ENCODE measurements at places on chromosomes 4 and X.

DNA sequence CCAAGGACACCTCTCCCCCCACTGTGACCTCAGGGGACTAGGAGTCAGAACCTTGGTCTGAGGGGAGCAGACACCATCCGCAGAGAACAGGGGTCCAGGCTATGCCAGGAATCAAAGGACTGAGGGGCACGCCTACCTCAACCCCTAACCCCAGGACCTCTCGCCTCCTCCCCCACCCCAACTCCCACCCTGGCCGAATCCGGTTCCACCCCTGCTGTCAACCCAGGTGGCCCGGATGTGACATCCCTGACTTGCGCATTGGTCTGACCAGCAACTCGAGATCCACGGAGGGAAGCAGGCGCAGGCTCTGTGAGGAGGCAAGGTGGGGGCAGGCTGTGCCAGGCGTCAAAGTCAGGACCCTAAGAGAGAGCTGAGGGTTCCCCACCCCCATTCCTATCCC lies 468 bp upstream of the MAGEA4 start:
- no peak for DNase-seq

- DNase-seq = no peak
Measured at GRCh38 chr4:81096566-81096965, 66.1 kb downstream of the BMP3 start.

GRCh38 chrX:116436358-116436816 lies at the start of gene SLC6A14:
SLC6A14 (plus strand) TSS chrX:116436606; CDS start chrX:116436710, 104 bp downstream.
- no peak for DNase-seq

DNA sequence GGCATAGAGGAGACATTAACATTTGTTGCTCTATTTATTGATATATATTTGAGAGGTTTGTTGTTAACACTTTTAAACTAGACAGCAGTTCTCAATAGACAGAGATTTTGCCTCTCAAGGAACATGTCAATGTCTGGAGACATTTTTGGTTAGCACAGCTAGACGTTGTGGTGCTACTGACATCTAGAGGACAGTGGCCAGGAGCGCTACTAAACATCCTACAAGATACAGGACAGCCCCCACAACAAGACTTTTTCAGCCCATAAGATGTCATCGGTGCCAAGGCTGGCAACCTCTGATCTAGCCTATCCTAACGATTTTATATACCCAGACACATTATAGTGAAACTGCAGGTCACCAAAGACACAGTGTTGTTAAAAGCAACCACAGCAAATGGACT lies 18.4 kb upstream of the CTSO start:
- DNase-seq = no peak

- DNase-seq = no peak
Measured at GRCh38 chrX:45771560-45772340, 571.1 kb upstream of the DIPK2B start.

DNA sequence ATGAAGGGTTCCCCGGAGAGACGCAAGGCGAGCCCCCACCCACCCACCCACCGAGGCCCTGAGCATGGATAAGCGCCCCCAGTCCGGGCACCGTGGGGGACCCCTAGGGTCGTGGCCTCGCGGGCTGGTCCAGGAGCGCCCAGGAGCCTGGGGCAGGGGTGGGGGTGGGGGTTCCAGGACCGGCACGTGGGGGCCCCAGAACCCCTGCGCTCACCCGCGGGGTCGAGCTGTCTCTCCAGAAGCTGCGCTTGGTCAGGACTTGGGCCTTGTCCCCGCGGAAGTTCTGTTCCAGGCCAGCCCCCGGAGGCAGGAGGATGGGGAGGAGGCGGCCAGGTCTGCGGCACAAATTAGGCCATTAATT lies 11.2 kb upstream of the SHOX start:
- DNase-seq = no peak

DNA sequence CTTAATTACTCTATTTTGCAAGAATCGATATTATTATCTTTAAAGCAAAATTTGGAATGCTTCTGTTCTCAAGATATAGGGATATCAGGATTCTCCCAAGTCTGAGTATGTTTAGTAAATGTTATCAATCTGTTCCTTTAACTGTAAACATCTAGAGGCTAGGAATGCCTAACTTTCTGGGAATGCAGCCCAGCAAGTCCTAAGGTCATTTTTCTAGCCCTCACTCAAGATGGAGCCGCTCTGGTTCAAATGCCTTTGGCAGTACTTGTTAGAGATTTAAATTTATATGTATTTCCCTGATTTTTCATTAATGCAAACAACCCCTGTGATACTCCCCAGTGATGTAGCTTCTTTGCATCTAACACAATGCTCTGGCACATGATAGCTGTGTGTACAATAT lies 623.8 kb upstream of the LCORL start:
- DNase-seq = no peak

DNA sequence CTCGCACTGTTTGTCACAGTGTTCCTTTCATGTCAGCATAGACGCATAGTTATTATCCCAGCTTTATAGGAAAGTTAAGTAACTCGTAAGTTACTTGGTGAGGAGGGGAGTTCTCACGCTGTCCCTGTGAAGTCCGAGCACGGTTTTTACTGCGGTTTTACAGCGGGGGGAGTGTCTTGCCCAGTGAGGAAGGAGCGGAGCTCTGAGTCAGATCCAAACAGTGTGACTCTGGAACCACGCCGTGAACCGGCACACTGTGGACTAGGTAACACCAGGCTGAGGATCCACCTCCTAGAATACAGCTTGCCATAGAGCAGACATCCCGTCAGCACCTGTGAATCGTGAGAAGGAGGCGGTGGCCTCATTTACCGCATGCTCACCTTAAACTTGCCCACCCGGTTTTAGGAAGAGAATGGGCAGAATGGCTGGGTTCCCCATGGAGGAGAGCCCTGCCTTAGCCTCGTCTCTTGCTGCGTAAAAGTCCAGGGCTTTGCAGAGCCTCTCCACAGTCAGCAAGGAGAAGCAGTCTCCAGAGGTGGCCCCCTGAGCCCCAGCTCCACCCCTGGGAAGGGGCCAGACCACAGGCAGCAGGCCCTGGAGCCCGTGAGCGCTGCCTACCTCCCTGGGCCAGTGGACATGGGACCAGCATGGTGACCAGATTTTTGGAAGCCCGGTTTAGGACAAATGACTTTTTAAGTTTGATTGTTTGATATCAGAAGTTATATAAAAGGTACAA lies 40.2 kb upstream of the HGFAC start:
- no peak for DNase-seq

GRCh38 chr4:128818442-128818841 lies 8.9 kb downstream of the JADE1 start:
- no peak for DNase-seq

- no peak for DNase-seq
Measured at GRCh38 chr4:173509036-173510001, 20.7 kb downstream of the HAND2 start.

- no peak for DNase-seq
Measured at GRCh38 chr4:113336556-113336955, 287.1 kb downstream of the ANK2 start.

DNA sequence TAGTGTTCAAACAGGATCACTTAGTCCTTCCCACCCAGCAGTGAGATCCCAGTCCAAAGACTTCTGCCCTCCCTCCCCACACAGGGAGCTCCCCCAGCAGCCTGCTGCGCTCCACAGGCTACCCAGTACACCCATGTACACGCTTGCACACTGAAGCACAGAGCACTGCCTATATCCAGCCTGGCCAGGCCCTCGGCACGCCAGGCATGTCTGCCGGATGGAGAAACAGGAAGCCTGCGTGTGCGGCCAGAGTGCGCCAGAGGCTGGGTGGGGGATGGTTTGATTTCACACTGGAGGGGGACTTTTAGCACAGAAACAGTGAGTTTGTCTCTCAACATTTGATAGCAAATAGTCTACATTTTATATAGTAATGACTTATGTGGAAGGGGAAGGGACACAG lies 833.5 kb upstream of the IGFBP7 start:
- DNase-seq = no peak

DNA sequence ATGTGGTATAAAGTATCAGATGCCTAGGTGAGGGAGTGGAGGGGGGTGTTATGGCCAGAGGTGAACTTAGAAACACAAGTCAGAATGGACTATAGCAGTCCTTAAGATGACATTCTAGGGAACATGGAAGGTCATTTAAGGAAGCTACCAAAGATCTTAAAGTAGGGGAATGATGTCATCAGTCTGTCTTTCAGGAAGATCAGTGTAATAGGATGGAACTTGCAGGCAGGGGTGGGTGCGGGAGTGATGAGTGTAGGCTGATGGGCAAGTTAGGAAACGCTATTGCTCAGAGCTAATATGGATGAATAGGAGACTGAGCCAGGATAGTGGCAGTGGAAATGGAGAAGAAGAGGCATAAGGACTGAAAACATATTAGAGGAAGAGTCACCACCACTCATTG lies 27.5 kb upstream of the CWH43 start:
- no peak for DNase-seq

- no peak for DNase-seq
Measured at GRCh38 chr4:33543941-33544450, 2700.3 kb downstream of the ARAP2 start.

- no peak for DNase-seq
Measured at GRCh38 chr4:36218121-36218520, 26.2 kb downstream of the ARAP2 start.

DNA sequence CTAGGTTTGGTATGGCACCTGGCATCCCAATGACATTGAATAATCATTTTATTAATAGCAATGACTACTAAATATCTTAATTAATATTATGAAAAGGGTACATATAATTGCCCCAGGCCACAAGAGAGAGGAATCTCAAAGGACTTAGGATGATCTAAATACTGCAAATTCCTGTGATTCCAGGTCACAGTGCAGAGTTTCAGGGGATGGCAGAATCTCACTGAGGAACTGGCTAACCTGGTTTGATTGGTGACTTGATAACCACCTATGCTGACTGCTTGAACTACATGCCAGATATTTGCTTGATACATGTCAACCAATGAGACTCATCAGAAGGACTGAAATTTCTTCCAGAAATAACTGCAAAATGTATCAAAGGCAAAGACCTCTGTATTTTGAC lies 37.2 kb downstream of the BTC start:
- no peak for DNase-seq

- peak; percentile 20 for DNase-seq
Measured at GRCh38 chr4:76738086-76738931, 159.6 kb downstream of the SOWAHB start.

- DNase-seq = no peak
Measured at GRCh38 chrX:21374994-21375707, 933 bp downstream of the CNKSR2 start.

- DNase-seq = no peak
Measured at GRCh38 chrX:87961471-87961870, 443.9 kb downstream of the KLHL4 start.

- no peak for DNase-seq
Measured at GRCh38 chr4:86918539-86919072, 16.2 kb upstream of the AFF1 start.

DNA sequence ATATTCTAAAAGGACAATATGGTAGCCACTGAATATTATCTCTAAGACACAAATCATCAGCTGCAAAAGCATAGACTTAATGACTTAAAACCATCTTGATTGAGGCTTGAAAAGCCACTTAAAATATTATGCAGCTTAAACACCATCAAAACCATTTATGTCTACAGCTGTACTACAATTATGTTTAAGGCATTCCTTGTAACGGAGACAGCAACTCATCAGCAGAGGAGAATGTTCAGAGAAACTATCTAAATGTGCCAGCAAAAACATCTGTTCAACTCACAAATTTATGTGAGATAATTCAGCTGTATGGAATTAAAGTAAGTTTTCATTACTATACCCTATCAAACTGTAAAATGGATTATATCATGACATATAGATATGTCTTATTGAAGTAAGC lies 147.9 kb upstream of the CTSO start:
- no peak for DNase-seq

DNA sequence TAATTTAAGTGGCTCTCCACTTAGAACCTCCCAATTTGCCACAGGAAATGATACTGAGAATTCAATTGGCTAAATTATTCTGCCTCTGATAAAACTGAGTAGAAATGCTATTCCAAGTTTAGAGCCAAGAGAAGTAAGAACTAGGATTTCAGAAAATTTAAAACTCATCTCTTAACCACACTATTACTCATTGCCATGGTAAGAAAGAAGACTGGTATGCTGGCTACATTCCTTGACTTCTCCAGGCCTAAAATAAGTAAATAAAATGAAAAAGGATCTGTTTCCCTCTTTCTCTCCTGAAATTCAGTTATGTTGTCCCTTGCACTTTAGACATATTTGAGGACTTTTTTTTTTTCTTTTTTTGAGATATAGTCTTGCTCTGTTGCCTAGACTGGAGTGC lies 23.3 kb downstream of the ZNF280C start:
- no peak for DNase-seq

DNA sequence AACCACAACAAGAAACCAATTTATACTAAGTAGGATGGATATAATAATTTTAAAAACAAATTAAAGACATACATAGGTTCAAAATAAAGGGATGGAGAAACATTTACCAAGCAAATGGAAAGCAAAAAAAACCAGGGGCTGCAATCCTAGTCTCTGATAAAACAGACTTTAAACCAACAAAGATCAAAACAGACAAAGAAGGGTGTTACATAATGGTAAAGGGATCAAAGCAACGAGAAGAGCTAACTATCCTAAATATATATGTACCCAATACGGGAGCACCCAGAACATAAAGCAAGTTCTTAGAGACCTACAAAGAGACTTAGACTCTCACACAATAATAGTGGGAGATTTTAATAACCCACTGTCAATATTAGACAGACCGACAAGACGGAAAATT lies 66.6 kb downstream of the ATRX start:
- no peak for DNase-seq

- DNase-seq = no peak
Measured at GRCh38 chrX:17703201-17703600, 34.1 kb upstream of the SCML1 start.

DNA sequence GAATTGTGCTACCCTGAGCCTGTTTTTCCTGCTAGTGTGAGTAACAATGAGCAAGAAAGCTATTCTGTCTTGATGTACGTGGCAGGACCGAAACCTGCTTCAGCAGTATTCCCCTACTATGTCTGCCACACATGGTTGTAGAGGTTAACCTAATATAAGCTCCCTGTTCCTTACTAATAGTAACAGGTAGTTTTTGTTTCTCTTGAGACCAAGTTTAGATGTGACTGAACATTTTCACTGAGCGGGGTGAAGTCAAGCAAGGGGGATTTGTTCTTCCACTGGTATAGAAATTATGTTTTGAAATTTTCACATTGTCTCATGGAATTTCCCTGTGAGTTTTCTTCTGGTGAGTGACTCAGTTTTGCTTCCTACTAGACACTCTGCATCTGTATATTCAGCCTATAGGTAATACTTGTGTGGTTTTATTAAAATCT lies 37.3 kb downstream of the RRAGB start:
- DNase-seq = no peak

DNA sequence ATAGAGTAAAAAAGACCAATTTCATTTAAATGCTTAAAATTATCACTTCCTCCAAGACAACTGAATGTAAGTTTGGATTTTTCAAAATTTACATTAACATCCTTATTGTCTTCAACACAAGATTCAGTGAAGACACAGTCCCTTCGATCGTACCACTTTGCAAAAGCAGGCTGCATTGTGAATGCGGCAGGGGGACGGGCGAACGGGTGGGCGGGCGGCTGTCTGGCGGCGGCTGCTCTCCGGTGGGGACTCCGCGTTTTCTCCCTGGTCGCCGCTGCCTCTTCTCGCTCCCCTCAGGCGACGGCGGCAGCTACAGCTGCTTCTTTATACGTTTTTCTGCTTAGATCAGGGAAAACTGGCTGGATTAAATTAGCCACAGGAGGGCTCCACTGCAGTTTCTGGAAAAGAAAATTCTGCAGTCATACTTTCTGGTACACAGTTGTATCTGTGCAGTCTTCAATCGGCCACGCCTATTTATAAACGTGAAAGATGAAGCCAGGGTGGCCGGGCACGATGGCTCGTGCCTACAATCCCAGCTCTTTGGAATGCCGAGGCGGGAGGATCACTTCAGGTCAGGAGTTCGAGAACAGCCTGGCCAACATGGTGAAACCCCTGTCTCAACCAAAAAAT lies 33.9 kb upstream of the HPF1 start:
- DNase-seq = peak; percentile 23

GRCh38 chr4:103996064-103996463 lies 276.3 kb upstream of the TACR3 start:
- peak; percentile 0 for DNase-seq

Measured in H54 (cell line).